ENCODE measurements at places on chromosomes 5 and 9. TPM values are rescaled to one million over a fixed set of nuclear protein-coding genes. Genes with fewer than 3 reads are reported as not detected.

The SLC12A2 gene
- polyA plus RNA-seq, result 17.1 TPM

The FOCAD gene
- polyA plus RNA-seq, result 15.6 TPM

The PAM gene
- 104 TPM for polyA plus RNA-seq

The SMIM33 gene
- polyA plus RNA-seq, result not detected

The NMUR2 gene
- 0.22 TPM for polyA plus RNA-seq

The CA9 gene
- polyA plus RNA-seq, result 0.50 TPM

The ASPN gene
- 138 TPM for polyA plus RNA-seq

The SEMA4D gene
- polyA plus RNA-seq, result 23.3 TPM

The SLC22A4 gene
- 3.2 TPM for polyA plus RNA-seq

The CDKN2B-AS1 gene
- polyA plus RNA-seq, result 0.26 TPM

The HAVCR2 gene
- 4.1 TPM for polyA plus RNA-seq

The GABRA6 gene
- polyA plus RNA-seq, result not detected

The DMGDH gene
- 2.9 TPM for polyA plus RNA-seq

The EXOSC3 gene
- polyA plus RNA-seq, result 25.2 TPM

The PCDHB3 gene
- polyA plus RNA-seq, result 2.6 TPM

The ACTBL2 gene
- not detected for polyA plus RNA-seq
